ENCODE measurements at places on chromosomes 16 and 17.

DNA sequence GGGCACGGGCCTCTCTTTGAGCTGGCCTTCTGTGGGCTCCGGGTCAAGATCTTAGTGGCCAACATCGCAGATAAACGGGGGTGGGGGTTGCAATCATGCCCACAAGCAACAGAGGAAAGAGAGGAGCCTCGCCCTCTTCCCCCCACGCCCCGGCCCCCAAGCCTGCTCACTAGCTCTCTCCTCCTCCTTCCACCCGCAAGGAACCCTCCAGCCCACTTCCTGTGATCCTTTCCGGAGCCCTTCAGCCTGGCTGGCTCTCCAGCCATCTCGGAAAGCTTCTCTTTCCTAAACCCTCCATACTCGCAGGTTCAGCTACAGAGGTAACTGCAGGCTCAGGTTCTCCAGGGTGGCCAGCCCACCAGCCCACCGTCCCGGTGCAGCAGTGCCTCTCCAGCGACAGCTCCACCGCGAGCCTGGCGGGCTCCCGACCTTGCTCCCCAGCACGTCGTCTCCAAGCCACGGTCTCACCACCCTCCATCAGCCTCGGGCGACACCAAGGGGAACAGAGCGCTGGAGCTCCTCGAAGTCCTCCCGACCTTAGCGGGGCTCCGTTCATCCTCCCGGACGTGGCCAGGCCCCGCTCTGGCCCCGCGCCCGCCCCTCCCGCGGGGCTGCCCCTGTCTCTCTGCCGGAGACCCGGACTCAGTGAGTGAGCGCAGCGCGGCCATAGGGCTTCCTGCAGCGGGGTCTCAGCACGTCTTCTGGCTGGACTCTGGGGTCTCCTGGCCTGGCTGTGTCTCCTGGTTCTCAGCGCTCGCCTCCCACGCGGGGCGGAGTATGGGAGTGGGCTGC is 12.9 kb upstream of the ODF4 start:
- no peak for DNase-seq

- peak; percentile 92 for DNase-seq
Measured at GRCh38 chr17:58082870-58083490, at the start of gene DYNLL2. Gene DYNLL2, plus strand, starts transcription at chr17:58083419. Its CDS starts 3,672 bp downstream, at chr17:58087091.

GRCh38 chr17:8125947-8126490 is 2.1 kb upstream of the HES7 start:
- no peak for DNase-seq

DNA sequence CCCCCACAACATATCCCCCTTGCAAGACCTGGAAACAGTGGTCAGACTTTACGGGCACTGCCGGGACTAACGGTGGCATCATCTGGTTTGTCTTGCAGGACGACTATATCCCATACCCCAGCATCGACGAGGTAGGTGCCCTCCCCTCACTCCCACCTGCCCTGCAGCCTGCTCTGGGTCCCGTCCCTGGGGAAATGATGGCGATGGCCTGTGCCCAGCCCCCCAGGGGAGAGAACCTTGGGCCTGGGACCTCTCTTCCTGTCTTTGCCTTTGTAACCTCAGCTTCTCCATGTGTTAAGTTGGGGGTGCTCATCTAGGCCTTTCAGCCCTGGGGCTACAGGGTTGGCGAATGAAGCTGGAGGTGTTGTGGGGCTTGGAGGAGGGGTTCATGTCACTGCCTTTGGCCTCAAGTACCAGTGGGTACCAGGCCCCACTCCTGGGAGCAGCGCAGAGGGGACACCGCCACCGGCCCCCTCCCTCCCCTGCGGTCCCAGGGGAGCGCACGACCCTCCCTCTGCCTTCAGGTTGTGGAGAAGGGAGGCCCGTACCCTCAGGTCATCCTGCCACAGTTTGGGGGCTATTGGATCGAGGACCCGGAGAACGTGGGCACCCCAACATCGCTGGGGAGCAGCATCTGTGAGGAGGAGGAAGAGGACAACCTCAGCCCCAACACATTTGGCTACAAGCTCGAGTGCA is 99.9 kb downstream of the OR1D5 start:
- DNase-seq: no peak

GRCh38 chr17:35293151-35293847 is 50.4 kb downstream of the SLFN5 start:
- no peak for DNase-seq

Measured in gastrocnemius medialis (tissue), 4 donors.